ENCODE measurements at places on chromosomes 6 and 20.

- DNase-seq, result peak; percentile 12
These were observed 8.9 kb upstream of the MLN start for GRCh38 chr6:33812669-33813068.

DNA sequence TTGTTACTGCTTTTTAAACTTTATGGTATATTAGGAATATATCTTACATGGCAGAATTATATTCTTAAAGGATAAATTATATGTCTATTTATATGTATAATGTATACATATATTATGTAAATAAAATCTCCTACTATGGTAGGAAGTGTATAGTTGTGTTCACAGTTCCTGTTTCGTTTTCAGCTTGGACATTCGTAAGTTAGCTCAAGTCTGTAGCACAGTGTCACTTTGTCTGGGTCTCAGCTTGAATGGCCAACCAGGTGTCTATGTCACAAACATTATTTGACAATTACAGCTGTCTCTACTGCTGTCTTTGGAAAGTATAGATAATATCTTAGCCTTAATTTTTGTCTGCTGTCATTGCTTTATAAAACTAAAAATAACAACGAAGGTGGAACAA lies 303.9 kb downstream of the CDKAL1 start:
- DNase-seq, result no peak

DNA sequence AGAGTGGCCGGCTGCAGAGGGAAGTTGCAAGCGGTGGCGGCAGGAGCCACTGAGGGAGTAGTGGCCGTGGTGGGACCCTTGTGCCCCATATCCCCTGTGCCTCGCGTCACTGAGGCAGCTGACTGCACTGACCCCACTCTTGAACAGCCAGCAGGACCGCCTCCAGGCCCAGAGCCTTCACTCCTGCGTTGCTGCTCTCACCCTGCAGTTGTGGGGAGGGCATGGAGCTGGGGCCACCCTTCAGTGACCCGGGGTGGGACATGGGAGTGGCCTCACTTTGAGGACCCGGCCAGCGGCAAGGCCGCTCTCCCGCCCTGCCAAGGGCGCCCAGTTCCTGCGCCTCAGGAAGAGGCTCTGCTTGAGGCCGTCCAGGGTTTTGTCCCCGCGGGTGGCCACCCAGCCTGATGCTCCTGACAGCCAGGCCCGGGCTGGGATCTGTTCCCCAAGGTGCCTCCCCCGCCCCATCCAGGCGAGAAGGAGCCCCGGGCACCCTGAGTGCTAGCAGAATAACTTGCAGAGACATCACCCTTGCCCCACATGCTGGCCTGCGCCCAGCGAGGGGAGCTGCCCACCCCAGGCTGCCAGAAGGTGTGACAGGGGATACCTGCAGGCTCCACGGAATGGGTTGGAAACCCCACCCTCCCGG lies 44.4 kb downstream of the HLA-DRA start:
- DNase-seq, result no peak

DNA sequence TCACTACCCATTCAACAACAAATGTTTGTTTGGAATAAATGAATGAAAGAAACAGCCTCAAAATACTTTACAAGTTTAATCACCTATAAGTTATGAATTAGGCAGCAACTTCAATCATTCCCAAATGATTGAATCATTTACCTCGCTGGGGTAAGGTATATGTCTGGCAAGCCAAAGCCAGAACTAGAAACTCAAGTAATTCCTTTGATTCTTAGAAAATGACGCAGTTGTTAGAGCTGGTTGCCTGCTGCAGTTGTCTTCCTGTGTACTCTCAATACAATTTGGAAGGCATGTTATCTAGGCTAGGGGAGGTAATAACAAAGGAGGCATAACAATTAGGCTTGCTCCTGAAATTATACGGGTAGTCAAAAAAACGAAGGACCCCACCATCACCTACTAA lies 160.6 kb downstream of the ATXN1 start:
- DNase-seq, result no peak

DNA sequence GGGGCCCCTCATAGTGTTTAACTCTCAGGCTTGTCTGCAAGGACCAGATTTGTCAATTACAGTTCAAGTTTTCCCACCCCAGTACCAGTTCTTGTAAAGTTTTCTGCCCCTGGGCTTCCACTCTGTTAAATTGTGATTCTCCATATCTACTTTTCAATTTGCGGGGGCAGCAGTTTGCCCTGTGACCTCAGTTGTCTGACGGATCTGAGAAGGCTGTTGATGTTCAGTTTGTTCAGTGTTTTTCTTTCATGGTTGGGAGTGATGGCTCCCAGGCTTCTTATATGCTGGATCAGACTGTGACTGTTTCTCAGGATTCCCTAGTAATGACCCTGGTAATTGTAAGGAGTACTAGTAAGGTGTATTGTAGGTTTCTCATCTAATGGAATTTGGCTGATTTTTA lies 101.0 kb upstream of the GGTLC1 start:
- no peak for DNase-seq

- peak; percentile 55 for DNase-seq
These were observed 75.5 kb upstream of the SCP2D1 start for GRCh38 chr20:18738055-18738454.
